ENCODE measurements at places on chromosomes 7 and 10.

GRCh38 chr7:23898619-23899018 lies 188.6 kb downstream of the STK31 start:
- DNase-seq = no peak

- no peak for DNase-seq
Measured at GRCh38 chr7:12269100-12269895, 58.2 kb downstream of the TMEM106B start.

GRCh38 chr10:4596951-4597350 lies 229.1 kb upstream of the AKR1E2 start:
- no peak for DNase-seq

- no peak for DNase-seq
Measured at GRCh38 chr7:92788559-92789183, 47.7 kb downstream of the CDK6 start.

DNA sequence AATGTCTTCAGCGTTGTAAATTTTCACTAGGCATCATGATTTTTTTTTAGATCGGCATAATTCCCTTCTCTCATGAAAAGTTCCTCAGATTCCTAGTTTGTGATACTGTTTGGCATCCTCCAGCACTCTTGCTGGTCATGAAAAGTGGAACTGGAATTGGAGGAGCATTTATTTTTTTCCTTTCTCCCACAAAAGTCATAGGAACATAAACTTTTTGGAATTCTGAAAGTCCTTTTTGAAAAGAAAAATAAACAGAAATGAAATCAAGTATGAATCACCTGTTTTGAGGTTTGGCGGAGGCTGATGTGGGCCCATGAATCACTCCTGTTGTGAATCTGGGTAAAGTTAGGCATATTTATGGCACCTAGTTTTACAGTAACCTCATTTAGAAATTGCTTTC lies 17.7 kb downstream of the CACNB2 start:
- peak; percentile 44 for DNase-seq
